ENCODE measurements at places on chromosomes 1 and 21. TPM values are rescaled to one million over a fixed set of nuclear protein-coding genes. Genes with fewer than 3 reads are reported as not detected.

XCL2 gene
- 0.58 TPM for total RNA-seq

MNDA gene
- 2.7 TPM for total RNA-seq

KCNJ9 gene
- total RNA-seq = 0.05 TPM

DNALI1 gene
- 6.9 TPM for total RNA-seq

GRCh38 chr1:90952906-90953305 lies 68.9 kb downstream of the ZNF644 start:
- no peak for DNase-seq

DNA sequence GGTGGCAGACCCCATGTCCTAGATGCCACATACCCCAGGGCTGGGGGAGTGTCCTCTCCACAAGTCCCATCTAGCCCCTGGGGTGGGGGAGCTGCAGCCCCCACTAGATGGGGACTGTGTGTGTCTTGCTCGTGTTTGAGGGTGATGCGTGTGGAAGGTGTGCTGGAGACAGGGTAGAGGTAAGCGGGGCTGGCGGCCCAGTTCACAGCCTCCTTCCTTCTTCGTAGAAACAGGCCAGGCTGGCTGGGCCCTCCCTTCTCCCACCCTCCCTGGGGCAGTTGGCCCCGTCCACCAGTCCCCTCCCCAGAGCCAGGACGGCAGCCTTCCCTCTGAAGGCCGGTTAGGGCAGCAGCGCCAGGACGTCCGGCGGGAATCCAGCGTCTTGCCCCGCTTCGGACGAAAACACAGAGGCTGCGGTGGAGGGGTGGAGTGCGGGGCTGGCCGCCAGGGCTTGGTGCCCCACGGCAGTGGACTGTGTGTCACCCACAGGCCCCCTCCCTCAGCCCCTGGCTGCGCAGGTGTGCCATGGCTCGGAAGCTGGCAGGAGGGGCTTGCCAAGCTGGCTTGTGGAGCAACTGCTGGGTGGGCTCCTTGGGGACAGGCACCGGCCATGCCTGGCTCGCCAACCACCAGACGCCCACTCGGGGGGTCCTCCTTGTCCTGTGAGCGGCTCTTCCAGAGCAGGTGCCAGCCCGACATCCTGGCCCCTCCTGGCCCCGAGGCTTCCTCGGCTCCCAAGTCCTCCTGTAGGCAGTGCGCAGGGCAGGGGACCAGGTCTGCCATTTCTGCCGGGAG lies 3.6 kb downstream of the PRDM16 start:
- DNase-seq = peak; percentile 18

DNA sequence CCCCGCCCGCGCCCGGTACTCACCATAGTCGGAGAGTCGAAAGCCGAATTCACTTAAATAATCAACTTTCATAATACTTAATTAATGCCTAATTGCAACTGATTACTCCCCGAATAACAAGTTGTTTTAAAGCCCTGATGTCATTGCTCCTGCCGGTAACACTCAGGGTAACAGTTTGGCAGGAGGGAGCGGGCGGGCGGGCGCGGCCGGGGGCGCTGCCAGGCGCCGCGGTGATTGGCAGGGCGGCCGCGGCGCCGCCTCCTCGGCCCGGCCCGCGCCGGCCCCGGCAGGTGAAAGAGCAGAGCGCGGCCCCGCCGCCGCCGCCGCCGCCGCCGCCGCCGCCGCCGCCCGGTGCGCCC lies 102.2 kb downstream of the CASZ1 start:
- no peak for DNase-seq

DNA sequence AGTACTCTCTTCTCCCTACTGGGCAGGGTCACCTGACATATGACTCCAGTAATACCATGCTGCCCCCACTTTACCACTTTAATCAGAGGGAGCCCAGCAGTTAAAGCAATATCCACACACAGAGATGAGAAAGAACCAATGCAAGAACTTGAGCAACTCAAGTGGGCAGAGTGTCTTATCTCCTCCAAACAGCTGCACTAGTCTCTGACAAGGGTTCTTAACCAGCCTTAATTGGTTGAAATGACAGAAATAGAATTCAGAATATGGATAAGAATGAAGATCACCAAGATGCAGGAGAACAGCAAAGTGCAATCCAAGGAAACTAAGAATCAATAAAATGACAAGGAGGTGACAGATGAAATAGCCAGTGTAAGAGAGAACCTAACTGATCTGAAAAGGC lies 91.0 kb downstream of the KCNT2 start:
- no peak for DNase-seq

DNA sequence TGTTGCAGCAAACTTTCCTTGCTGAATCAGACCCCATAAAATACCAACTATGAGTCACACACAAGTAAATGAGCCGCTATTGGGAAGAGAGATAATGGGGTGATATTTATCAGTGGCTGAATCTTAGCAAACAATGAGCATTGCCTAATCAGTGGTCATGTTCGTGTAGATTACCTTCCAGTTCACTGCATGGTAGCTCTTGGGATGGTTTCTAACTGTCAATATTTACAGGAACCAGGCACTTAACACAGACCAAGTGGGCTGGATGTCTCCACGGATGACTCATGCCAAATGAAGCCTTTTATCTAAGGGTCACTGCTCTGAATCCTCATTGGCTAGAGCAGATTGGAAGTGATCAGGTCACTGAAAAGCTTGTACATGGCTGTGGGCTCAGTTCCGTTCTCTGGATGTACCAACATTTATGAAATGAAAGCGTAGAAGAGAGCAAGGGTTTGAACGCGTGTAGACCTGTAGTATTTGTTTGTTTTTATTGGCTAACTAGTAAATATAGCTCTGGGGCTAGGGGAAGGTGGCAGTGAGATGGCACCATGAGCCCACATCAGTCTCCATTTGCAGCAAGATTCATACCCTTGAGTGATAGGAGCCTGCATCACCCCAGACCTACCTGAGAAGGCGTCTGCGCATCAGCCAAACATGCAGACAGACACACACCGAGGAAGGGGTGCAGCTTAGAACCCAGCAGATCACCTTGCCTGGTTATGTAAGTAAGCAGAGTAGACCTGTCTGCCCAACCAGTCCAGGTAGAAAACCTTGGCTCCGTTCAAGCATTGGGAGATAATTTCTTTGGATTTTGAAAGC lies 153.3 kb downstream of the TOMM20 start:
- DNase-seq = no peak

- DNase-seq = peak; percentile 37
Observed at GRCh38 chr1:9293533-9294404, 1.1 kb downstream of the SPSB1 start.

GRCh38 chr1:150110116-150110515 lies 39.6 kb upstream of the PLEKHO1 start:
- DNase-seq = no peak

DNA sequence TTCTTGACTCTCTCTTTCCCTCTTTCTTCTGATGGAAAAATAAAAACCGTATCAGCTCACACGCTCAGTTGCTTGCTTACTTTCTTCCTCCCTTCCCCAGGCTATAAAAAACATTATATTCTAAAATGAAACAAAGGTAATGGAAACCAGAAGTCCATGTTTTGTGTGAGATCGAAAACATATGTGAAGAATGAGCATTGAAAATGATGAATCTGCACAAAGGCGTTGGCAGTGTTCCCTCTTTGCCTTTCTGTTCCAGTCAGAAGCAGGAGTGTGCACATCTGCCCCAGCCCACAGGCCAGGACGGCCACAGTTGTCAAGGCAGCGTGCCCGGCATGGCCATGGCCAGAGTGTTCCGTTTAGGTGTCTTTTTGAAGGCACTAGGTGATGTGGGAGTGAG lies 185.3 kb upstream of the USP24 start:
- DNase-seq = no peak

DNA sequence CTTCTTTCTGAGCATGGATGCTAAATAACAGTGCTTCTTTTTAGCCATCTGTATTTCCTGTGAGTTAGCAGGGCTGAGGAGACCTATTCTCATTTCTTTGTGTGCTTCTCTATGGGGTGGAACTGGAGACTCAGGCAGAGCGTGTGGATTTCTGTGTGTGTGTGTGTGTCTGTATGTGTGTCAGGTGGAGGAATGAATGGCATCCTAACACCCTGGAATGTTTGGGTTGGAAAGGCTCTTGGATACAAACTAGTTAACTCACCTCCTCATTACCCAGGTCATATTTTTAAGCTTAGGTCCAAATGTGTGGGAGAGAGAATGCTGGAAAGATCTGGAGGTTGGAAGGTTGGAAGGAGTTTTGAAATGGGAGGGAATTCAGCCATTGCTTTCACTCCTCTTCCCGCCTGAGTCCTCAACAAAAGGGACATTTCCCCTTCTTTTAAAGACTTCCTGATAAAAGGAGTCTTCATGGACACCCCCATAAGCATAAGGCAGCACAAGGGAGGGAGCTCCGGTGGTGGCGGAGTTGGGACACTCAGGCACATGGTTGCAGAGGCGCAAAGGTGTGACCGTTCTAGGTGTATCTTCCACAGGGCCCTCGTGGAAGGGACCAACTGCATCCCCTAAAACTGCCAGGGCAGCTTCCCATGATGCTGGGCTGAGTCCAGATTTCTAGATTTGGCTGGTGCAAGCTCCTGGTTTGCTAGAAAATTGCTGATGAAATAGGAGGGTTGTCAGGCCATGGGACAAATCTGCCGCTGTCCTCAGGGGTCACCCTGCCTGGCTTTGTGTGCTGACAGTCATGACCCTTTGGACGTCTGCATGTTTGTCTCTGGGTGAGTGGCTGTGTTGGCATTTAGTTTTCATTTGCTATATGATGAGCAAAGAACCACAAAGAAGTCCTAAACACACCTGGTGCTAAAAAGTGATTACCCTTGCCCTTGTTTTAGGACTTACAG lies 37.6 kb downstream of the MTARC1 start:
- no peak for DNase-seq

- no peak for DNase-seq
Observed at GRCh38 chr1:55441489-55441888, 226.3 kb upstream of the USP24 start.

- no peak for DNase-seq
Observed at GRCh38 chr1:27517301-27517700, 27.3 kb upstream of the WASF2 start.

GRCh38 chr1:232393444-232394146 lies 236.3 kb downstream of the SIPA1L2 start:
- DNase-seq = no peak

GRCh38 chr1:248792342-248792741 lies 33.4 kb downstream of the SH3BP5L start:
- no peak for DNase-seq

GRCh38 chr1:68197891-68198290 lies 34.4 kb downstream of the WLS start:
- no peak for DNase-seq

- DNase-seq = peak; percentile 23
Observed at GRCh38 chr21:38743772-38744529, 61.8 kb upstream of the ETS2 start.

All from left ventricle myocardium inferior (tissue), 1 donor.